ENCODE measurements at places on chromosomes 2 and 18.

DNA sequence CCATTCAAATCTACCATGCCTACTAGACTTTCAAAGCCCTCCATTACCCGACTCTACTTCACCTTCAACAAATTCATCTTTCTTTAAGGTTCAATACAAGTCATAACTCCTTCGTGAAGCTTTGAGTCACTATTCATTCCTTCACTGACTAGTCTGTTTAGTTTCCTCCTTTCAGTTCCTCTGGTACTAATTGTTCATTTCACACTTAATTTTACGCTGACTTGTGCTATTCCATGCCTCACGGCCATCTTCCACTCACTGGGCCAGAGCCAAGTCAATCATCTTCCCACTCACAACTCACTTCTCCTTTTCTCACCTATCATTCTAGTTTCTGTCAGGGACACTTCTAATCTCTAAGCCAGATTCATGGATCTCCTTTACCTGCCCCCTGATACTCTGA is 136.2 kb downstream of the MTX2 start:
- DNase-seq: no peak

DNA sequence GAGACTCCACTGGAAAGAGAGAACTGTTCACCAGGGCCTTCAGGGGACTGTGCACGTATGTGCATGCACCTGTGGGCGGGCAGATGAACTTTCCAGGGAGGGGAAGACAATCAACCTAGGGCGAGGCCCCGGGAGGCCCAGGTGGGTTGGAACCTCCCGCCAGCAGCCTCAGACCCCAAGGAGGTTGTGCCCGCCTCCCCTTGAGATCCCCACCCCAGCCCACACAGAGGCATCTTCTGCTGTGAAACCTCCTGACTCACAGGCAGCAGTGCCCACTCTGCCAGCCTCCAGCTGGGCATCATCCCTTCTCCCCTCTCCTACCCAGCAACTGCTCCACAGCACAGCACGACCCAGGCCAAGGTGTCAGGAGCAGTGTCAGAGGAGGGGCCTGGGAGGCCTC is 54.4 kb downstream of the FAM178B start:
- DNase-seq: no peak

GRCh38 chr2:14654835-14655282 is 22.3 kb downstream of the LRATD1 start:
- no peak for DNase-seq

- no peak for DNase-seq
These were observed 179.9 kb upstream of the HS6ST1 start for GRCh38 chr2:128498589-128498988.

DNA sequence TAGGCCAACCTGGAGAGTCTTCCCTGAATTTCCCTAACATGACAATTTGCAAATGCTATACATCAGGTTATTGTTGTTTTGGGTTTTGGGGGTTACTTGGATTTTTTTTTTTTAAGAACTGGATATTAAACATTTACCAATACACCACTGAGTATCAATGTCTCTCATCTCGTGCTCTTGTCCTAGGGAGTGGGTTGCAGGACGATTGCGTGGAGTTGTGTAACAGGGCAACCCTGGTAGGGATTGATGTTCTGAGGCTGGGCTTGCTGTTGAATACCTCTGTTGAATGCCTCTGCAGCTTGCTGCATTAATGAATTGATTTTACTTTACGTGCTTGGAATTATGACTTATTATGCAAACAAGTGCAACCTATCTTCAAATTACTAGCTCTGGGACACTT is 18.8 kb upstream of the FOSL2 start:
- DNase-seq: no peak

GRCh38 chr18:49071317-49071716 is 120.6 kb upstream of the SMAD7 start:
- DNase-seq: no peak

DNA sequence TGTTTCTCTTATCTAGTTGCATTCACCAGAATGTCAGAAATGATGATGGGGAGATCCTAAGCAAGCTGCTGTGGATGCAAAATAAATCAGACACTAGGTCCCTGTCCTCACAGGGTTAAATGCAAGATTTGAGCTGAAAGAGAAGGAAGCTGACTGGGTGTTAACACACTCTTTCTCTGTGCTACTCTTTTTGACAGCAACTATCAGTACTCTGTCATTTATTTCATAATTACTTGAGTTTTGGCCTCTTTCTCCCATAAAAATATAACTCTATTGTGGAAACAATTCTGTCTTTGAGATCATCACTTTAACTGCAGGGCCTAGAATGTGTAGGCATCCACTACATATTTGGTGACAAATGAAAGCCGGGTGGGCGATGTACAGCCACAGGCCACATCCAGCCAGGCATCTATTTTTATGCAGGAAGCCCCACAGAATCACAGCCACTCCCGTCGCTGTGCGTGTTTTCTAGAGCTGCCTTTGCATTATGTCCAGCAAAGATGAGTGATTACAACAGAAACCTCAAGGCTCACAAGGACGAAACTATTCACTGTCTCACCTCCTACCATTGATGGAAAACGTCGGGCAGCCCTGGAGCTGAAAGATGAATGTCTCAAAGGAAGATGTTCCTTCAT is 849.0 kb downstream of the RNF144A start:
- no peak for DNase-seq

GRCh38 chr2:181774685-181775084 is 94.4 kb upstream of the NEUROD1 start:
- no peak for DNase-seq

DNA sequence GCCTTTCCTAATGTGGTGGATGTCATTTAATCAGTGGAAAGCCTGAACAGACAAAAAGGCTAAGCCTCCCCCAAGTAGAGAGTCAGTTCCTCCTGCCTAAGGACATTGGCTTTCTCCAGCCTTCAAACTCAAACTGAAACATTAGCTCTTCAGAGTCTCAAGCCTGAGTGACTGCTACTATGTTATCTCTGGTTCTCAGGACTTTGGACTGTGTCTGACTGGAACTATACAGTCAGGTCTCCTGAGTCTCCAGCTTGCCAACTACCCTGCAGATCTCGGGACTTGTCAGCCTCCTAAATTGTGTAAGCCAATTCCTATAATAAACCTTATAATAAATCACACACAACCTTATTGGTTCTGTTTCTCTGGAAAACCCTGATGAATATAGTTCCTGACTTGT is 12.6 kb downstream of the HYCC2 start:
- DNase-seq: no peak

DNA sequence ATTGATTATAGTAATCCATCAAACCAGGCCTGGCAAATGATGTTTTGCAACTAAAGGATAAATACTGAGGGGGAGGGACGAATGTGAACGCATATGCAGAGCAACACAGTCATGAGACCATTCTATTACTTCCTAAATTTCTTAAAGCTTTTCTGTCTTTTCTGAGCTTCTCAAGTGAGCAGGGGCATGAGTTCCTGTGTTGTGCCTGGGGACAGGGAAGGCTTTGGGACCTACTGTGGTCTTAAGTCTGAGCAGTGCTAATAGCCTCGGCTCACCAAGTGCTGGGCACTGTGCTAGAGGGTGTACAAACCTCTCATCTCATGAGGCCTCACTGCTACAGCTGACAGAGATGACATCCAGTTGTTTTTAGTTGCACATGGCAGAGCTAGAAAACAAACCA is 182.4 kb downstream of the NEDD4L start:
- no peak for DNase-seq

GRCh38 chr2:156023229-156023869 is 309.2 kb downstream of the NR4A2 start:
- DNase-seq: no peak

- no peak for DNase-seq
These were observed 72.5 kb upstream of the RGPD5 start for GRCh38 chr2:109721626-109722025.

- no peak for DNase-seq
These were observed 96.3 kb downstream of the B3GNT2 start for GRCh38 chr2:62292190-62292589.

GRCh38 chr2:6418291-6418690 is 447.4 kb downstream of the CMPK2 start:
- no peak for DNase-seq

- no peak for DNase-seq
These were observed 116.9 kb downstream of the C1D start for GRCh38 chr2:67945940-67946339.

DNA sequence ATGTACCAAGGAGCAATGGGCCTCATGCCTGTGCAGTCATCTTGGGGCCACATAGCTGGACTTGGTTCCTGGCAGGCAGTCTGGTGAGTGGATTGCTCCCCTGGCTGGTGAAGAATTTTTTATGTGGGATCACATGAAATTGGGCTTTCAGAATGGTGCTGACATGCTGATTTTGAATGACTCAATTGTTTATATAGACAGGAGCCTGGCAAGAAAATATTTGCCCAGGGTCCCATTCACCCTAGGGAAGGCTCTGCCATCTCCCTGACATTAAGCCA is 266.9 kb downstream of the DYSF start:
- DNase-seq: no peak

DNA sequence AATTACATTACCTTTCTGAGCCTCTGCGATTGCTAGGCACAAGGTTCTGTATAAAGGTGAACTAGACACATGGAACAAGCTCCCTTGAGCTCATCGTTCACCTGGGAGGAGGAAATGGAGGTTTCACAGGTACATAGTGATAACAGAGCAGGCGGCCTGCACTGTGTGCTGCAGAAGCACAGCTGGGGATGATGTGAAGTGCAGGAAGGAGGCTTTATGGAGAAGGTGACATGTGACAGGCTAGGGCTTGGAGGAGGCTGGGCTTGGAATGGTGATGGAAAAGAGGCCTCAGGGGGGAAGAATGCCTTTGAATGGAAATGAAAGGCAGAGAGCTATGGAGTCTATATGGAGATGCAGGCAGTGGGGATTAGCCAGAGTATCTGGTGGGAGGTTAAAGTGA is 22.9 kb downstream of the MARCHF4 start:
- DNase-seq: no peak

DNA sequence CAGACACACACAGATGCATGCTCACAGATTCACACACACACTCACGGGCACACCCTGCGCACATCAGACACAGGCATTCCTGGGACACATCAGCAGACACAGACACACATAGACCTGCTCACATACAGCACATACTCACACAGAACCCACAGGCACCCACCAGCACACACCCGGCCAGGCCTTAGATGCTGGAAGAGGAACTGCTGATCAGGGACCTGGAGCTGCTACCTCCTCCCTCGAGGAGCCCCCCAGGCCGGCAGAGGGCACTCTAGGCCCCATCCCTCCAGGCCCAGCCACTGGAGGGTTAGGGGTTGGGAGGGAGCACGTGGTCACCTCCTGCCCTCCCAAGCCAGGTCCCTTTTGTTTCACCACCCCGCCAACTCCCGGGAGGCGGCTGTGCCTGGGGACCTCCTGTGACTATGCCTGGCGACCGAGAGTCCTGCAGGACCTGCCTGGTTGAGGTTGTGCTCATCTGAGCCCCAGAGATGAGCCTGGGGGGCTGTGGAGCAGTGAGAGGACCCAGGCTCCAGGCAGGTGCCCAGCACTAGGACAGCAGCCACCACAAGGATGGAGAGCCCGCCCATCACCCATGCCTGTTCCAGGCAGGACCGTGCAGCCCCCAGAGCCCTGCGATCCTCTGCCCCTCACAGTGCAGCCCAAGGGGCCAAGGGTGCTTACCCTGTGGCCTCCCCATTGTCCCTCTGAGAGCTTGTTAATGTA is 21.0 kb upstream of the PTMA start:
- DNase-seq: peak; percentile 62

GRCh38 chr2:202705446-202706020 is 70.8 kb downstream of the FAM117B start:
- no peak for DNase-seq

- no peak for DNase-seq
These were observed 88.4 kb downstream of the ARHGAP15 start for GRCh38 chr2:143217512-143218115.

GRCh38 chr18:62781893-62782292 is 66.6 kb downstream of the PHLPP1 start:
- no peak for DNase-seq

DNA sequence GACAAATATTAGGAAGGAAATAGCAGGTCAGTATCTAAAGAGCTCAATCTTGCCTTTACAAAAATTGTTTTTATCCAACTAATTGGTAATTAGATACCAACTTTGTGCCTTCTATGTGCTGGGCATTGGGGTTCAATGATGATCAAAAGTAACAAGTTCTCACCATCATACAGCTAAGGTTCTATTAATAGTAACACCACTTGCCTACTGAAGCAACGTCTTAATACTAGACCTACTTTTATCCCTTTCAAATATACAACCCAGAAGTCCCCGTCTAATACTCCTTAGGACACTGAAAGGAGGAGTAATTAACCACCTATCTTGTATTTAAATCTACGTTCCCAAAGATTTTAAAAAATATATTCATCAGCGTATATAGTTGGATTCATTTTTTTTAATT is 59.3 kb downstream of the GRB14 start:
- no peak for DNase-seq

GRCh38 chr2:134142903-134143302 is 111.0 kb upstream of the MGAT5 start:
- DNase-seq: no peak

DNA sequence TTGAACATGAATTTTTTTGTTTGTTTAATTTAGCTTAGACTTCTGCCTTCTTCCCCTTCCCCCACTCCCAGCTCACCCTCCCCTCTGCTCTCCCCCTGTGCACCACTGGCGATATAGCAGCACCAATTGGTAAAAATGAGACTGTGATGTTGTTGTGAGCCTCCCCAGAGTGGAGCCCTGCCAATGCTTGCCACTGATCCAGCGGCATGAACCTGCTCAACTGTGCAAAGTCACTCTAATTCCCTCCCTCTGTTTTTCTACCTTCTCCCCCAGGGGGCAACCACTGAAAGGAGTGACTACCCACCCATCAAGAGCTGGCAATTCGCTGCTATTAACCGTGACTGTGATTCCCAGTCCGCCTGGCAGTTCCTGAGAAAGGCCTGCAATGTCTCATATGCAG is 30.2 kb downstream of the KLHL14 start:
- no peak for DNase-seq

DNA sequence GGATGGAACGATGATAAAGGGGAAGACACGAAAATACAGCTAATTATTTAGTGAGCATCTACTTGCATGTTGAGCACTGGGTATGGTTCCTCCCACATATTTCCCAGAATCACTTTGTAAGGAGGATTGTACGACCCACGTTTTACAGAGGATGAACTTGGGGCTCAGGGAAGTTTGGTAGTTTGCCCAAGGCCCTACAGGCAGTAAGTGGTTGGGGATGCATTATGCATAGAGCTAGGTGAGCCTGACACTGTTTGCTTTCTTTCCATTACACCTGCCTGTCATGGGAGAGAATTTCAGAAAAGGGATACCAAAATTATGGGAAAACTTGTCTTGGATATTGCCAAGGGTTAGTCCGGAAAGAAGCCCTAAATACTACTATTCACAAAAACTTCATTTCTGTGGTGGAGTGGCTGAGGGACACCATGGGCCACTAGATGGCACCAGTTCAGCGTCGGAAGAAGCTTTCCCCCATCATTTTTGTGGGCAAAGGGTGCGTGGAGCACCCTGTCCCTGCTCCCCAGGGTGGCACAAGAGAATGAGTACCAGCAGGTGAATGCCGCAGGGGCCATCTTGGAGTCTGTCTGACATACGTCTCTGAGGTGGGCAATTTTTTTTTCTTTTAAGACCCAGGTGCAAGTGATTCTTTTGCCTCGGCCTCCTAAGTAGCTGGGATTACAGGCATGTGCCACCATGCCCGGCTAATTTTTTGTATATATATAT is 23.5 kb upstream of the C18orf32 start:
- peak; percentile 46 for DNase-seq
